NCI-H460 (cell line): ENCODE measurements at places on chromosomes 2 and 18. TPM values are rescaled to one million over a fixed set of nuclear protein-coding genes. Genes with fewer than 3 reads are reported as not detected.

Gene NAPG
- total RNA-seq = 27.0 and 30.8 TPM in 2 replicates

Gene EML6
- total RNA-seq = 0.09 and 0.17 TPM in 2 replicates

Gene PER2
- total RNA-seq = 4.2 and 4.5 TPM in 2 replicates

Gene NR4A2
- total RNA-seq = 4.8 and 5.7 TPM in 2 replicates

Gene ORC4
- 68.8 and 84.6 TPM in 2 replicates for total RNA-seq

Gene ODC1
- total RNA-seq = 630 and 656 TPM in 2 replicates

Gene TEKT4
- total RNA-seq = not detected in 2 replicates

Gene SLC4A5
- 0.40 and 1.6 TPM in 2 replicates for total RNA-seq

Gene PPM1G
- total RNA-seq = 108 and 112 TPM in 2 replicates

Gene RAD51AP2
- total RNA-seq = not detected in 2 replicates

Gene CCDC141
- total RNA-seq = 2.4 and 4.0 TPM in 2 replicates

Gene CYP27A1
- total RNA-seq = 0.40 TPM in 1 of 2 replicates, not detected in the other

Gene CABYR
- 36.7 and 37.3 TPM in 2 replicates for total RNA-seq

Gene PLGLB2
- 0.35 and 0.47 TPM in 2 replicates for total RNA-seq
